ENCODE measurements at places on chromosomes 7 and 10.

GRCh38 chr10:63137306-63137705 lies 4.2 kb downstream of the NRBF2 start:
- DNase-seq: no peak

DNA sequence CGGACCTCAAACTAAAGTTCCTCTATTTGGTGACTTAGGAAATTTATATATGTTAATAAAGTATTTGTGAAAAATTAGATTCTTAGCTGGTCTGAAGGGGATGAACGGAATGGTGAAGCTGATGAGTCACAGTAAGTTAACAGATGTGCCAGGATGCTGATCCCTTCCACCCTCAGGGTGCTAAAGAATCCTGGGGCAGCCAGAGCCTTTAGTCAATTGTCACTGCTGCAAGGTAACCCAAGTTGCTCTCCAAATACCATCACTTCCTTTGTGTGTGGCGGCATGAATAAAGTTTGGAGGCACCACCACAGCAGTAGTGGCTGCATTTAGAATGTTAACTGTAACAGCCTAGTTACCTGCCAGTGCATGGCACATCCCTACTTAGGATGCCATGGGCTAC lies 222.6 kb upstream of the PPP1R3A start:
- DNase-seq: no peak

DNA sequence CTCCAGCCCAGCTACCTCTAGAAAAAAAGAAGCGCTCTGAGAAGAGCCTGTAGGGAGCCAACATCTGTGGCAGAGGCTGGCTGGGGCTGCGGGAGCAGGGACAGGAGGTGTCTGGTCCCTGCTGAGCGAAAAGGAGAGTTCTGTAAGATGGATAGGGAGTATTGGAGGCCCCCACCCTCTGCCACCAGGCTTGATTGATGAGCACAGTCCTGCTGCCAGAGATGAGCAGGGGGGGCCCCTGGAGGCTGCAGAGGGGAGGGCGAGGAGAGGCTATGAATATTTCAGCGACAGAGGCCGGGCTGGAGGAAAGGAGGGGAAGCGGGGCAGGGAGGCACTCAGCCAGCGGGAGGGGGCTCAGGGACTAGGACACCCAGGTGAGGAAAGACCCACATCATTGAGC lies 44.5 kb upstream of the HSPB1 start:
- DNase-seq: no peak

DNA sequence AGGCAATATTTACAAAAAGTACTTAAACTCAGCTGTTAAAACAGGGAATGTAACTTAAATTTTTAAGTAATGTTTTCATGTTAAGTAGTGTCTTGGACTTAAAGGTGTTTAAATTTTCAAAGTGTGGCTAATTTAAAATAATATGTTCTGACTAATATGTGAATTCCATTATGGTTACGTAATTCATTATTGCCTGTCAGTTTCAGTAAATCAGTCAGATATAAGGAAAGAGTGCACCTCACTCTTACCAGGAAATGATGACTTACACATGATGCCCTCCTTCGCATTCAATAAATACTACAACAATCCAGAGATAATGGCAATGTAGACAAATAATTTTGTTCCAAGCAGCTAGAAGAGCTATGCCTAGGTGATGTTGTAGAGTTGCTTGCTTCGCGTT lies 69.0 kb upstream of the WNT16 start:
- no peak for DNase-seq

DNA sequence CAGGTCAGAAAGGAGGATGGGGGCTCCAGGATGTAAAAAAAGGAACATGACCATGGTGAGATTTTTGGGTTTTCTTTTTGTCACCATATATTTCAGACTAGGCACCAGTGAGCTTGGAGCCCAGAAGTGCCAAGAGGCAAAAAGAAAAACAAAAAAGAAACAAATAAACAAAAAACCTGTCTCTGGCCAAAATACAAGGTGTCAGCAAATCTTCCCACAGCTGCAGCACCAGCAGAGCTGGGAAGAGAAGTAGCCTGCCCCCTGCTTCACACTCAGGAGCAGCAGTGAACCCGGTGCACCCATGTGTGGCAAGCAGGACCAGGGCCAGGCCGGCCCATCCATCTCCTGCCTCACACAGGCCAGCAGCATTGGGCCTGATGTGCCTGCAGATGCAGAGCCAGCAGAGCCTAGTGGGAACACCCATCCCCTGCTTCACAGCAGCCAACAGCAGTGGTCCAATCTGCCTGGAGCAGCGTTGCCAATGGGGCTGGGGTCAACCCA lies 34.7 kb upstream of the C10orf71 start:
- DNase-seq: no peak

- DNase-seq: no peak
Observed at GRCh38 chr7:106216517-106216922, 68.3 kb downstream of the NAMPT start.

DNA sequence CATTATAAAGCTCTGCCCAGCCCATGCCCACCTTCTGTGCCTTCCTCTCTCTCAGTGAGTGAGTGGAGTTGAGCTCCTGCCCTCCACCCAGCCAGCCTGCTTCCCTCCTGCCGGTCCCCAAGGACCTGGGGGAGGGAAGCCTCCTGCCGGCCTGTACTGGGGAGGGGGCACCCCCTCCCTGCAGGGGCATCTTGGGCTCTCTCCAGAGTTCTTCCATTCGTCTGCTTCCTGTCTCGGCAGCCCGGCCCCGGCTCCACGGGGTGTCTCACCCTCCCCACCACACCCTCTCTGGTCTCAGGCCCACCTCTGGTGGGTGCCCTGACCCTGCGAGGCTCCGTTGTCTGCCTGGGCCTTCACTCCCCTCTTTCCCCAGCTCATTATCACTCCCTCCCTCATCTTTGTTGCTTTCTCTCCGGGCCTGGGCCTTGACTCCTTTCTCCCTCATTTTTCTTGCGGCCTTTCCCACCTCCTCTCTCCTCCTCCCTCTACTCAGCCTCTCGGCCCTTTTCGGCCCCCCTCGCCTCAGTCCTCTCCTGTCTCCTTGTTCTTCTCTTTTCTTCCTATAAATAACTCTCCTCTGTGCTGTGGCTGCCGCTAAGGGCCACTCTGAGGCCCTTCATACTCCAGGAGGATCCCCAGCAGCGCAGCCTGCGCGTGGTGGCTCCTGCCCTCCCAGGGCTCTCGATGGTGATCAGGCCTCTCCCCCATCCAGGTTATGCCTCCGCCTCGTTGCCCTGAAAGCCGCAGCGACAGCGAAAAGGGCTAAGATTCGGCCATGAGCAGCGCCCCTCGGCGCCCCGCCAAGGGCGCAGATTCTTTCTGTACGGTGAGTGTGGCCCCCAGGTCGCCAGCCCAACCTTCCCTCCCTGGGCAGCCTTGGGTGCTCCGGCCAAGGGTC lies 2.1 kb downstream of the SLC4A2 start:
- DNase-seq: no peak

DNA sequence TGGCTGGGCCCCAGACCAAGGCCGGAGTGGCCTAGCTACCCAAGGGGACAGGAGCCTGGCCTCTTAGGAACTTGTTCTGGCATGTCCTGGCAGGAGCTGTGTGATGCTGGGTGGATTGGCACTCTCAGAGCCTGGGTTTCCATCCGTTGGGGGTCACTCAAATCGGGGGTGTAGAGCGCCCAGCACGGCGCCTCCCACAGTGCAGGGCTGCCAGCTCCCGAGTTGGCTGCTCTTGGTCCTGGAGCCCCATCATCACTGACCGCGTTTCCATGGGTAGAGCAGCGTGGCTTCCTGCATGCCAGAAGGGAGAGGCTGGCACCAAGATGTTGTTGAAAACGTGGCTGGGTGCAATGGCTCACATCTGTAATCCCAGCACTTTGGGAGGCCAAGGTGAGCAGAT lies 70.3 kb downstream of the UNCX start:
- no peak for DNase-seq

DNA sequence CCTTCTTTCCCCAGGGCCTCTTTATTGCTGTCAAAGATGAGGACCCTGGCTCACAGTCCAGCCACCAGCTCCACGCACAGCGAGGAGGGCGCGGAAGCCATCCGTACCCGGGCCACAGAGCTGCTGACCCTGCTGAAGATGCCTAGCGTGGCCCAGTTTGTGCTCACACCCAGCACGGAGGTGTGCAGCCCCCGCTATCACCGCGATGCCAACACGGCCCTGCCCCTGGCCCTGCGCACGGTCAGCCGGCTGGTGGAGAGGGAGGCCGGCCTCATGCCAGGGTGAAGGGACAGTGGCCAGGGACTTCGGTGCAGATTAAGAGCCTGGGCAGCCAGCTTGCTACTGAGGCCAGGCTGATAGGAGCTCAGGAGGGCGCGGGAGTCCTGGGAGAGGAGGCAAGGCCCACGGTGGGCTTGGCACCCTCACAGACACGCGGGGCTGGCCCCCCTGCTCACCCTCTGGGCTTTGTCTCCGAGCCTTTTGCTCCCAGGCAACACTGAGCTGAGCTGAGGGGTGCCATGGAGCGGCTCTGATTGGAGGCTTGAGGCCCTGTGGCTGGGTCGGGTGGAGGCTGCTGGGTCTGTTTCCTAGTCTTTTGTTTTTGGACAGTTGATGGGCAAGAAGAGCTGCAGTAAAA lies 15.8 kb downstream of the AP5Z1 start:
- DNase-seq: no peak

- DNase-seq: no peak
Observed at GRCh38 chr7:95550546-95550945, 45.8 kb downstream of the PDK4 start.

GRCh38 chr7:43618073-43618472 lies 35.2 kb downstream of the STK17A start:
- no peak for DNase-seq

Measured in omental fat pad (tissue), 4 donors.